ENCODE measurements at places on chromosomes 12 and 14.

GRCh38 chr12:12408265-12408690 is 51.4 kb downstream of the BORCS5 start:
- no peak for DNase-seq

- DNase-seq, result no peak
These were observed 78.0 kb downstream of the DBX2 start for GRCh38 chr12:44972746-44973421.

GRCh38 chr12:12645485-12645884 is 33.8 kb downstream of the CREBL2 start:
- peak; percentile 1 for DNase-seq

DNA sequence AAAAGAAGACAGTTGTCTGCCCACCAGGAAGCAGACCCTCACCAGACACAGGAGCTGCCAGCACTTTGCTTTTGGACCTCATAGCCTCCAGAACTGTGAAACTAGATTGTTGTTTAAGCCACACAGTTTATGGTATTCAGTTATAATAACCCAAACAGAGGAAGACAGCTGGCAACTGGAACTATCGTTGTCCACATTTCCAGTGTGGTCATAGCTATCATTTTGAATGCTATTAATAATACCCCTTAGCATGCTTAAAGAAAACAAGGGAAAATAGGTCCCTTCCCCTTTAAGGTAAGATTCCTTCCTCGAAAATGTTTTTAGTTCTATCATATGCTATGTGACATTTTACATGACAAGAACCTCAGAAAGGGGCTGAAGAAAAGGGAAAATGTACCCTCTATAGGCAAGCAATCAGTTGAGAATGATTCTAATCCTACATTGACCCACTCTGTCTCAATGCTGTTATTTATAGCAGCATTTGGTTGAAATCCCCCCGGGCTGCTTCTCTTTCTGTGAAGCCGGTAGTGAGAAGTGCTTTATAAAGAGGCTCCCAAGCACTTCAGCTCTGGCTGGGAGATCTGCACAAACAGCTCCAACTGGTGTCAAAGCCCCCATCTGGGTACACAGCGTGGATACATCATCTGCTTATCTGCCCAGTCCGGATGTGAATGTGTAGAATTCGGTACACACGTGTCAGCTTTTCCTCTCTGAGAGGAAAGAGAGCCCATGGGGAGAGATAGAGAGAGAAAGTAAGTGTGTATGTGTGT is 221.2 kb upstream of the FLRT2 start:
- DNase-seq, result no peak

DNA sequence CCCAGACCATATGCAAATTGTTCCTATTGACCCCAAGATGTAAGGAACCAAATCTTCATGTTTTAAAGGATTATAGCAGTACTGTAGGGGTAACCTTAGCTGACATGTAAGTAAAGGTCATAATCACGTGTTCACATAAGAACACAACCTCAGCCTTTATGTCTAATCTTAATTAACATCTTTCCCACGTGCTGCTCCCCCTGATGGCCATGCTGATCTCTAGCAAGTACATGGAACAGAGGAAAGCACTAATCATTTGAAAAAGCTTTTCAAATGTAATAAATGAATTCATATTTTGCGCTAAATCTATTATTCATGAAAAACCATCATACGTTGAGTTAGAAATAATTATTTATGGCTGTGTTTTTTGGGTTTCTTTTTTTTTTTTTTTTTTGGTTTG is 30.5 kb upstream of the ITPR2 start:
- no peak for DNase-seq

DNA sequence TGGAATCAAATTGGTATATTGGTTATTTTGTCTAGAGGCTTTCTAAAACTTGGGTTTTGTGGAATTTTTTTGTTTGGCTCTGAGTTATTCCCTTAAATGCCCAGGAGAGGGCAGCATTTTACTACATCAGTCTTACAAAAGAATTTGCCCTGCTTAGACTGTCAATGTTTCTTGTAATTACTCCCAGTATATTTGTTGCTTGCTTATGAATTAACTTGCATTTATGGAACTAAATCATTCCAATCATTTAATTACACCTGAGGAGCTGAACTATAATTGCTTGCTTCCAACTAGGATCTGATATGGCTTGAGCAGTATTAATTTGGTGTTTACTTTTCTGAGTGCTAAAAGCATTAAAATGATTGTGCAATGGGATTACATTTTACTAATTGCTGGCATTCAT is 48.7 kb downstream of the MIPOL1 start:
- no peak for DNase-seq

GRCh38 chr14:101078170-101078891 is 174.8 kb upstream of the RTL1 start:
- DNase-seq, result no peak

GRCh38 chr12:85393606-85394005 is 113.6 kb downstream of the ALX1 start:
- DNase-seq, result no peak

- no peak for DNase-seq
These were observed 211.0 kb upstream of the FAR2 start for GRCh38 chr12:28938056-28938455.

- DNase-seq, result no peak
These were observed 49.5 kb upstream of the POC1B start for GRCh38 chr12:89575374-89575773.

DNA sequence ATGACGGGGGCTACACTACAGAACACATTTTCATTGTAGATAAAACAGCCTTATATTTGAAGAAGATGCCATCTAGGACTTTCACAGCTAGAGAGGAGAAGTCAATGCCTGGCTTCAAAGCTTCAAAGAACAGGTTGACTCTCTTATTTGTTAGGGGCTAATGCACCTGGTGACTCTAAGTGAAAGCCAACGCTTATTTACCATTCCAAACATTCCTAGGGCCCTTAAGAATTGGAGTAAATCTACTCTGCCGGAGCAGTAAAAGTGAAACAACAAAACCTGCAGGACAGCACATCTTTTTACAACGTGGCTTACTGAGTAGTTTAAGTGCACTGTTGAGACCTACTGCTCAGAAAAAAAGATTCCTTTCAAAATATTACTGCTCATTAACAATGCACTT is 487.2 kb upstream of the SOX5 start:
- DNase-seq, result no peak

DNA sequence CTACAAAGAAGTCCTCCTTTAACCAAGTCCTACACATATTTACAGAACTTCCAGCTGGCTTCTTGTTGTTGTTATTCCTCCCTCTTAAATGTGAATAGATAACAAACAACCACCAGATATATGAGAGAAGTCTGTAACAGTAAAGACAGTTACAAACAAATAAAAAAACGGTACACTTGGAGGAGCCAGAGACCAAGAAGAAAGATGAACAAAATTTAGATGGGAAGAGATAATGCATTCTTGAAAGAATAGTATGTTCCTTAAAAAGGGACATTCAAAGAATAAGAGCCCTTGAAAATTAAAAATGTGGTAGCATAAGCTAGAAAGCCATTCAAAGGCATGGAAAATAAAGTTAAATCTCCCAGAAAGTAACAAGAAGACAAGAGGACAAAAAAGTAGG is 25.9 kb downstream of the SLCO1A2 start:
- no peak for DNase-seq

- DNase-seq, result no peak
These were observed 18.1 kb upstream of the DUSP6 start for GRCh38 chr12:89370421-89370831.

GRCh38 chr14:83017296-83017695 is 1483.6 kb upstream of the SEL1L start:
- DNase-seq, result no peak

DNA sequence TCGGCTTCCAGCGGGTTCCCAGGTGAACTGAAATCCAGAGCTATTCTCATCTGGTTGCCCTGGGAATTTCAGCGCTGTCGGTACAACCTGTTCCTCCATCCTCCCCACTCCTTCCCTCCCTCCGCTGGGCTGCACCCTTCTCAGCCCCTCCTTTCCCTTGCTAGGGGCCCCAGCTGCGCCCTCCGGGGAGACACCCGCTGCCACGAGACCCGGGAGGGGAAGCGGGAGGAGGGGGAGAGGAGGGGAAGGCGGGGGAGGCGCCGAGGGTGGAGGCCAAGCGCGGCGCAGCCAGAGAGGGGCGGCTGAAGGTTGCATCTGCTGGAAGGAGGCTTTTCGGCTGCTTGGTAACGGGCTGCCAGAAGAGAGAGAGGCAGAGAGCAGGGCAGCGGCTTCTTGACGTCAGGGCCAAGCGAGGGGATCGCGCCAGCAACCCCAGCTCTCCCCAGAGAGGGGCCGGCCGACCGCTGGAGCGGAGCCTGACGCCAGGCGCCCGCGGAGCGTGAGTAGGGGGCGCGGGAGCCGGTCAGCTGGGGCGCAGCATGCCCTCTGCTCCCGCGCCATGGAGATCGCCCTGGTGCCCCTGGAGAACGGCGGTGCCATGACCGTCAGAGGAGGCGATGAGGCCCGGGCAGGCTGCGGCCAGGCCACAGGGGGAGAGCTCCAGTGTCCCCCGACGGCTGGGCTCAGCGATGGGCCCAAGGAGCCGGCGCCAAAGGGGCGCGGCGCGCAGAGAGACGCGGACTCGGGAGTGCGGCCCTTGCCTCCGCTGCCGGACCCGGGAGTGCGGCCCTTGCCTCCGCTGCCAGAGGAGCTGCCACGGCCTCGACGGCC is at the start of gene KCNA5:
Gene KCNA5 (plus strand): TSS at position 291 of the 831 bp plus-strand sequence. CDS start 269 bp downstream, at position 560.
- no peak for DNase-seq

- DNase-seq, result no peak
These were observed 34.6 kb downstream of the ADGRD1 start for GRCh38 chr12:130988261-130988660.

DNA sequence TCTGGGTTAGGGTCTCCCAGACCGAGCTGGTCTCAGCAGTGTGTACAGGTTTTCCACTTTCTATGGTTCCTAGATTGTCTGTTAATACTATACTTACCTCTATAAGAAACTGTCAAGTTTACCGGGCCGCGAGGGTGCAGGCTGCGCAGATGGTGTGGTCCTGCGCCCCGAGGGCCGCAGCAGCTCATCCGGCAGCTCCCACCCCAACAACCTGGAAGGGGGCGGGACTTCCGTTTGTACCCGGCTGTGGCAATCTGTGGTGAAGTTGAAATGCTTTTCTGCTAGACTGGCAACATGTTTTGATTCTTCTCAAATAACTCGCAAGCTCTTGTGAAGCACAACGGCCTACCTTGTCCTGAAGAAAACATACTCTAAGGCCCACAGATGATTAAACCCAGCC is at the start of gene CLEC9A:
Gene CLEC9A (plus strand): TSS at position 237 of the 400 bp plus-strand sequence. CDS start 22,006 bp downstream, outside the sequence.
- no peak for DNase-seq

GRCh38 chr14:105343194-105343593 is 28.6 kb downstream of the PACS2 start:
- no peak for DNase-seq

DNA sequence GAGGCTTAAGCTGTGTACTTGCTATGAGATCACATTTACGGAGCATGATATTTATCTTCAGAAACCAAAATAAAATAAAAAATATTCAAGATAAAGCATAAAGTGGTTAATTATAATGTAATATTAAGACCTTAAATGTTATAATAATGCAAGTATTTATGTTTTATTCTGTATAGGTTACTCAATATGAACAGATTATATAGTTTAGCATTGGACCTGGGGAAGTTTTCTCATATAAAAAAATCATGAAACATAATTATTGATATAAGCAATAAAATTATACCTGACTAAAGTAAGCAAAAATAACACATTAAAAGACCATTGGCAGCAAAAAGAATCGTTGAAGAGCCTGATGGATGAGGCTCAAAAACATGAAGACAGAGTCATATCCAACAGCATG is 516.2 kb downstream of the SLC16A7 start:
- no peak for DNase-seq

GRCh38 chr14:49880267-49881064 is 12.4 kb upstream of the ARF6 start:
- DNase-seq, result no peak

DNA sequence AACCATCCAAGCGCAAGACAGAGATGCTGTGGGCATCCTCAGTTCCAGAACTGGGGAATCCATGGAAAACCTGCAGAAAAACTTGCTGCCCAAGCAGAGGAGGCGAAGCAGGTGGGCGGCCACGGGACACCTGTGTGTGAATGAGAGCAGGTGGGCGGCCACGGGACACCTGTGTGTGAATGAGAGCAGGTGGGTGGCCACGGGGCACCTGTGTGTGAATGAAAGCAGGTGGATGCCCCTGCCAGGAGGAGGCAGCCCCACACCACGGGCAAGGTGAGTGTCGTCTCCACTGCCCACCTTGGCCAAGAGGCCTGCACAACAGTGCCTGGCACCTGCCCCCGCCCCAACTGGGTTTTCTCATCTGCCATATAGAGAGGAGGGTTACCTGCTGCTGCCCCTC is 59.2 kb downstream of the GSC start:
- DNase-seq, result no peak

GRCh38 chr12:104454997-104455396 is 1.8 kb upstream of the CHST11 start:
- no peak for DNase-seq

DNA sequence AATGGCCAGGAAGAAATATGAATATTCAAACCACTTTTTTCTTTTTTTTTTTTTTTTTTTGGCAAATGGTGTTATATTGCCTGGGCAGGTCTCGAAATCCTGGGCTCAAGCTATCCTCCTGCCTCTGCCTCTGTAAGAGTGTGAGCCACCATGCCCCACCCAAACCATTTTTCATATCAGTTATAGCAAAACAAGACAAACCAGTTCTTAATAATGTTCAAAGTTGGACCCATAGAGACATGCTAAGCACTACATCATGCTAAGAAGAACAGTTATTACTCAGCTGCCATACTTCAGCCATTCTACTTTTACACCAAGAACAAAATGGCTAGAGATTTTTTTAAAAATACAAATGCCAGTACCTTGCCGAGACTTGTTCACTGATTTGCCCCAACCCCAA is 25.5 kb downstream of the EIF2S1 start:
- no peak for DNase-seq

DNA sequence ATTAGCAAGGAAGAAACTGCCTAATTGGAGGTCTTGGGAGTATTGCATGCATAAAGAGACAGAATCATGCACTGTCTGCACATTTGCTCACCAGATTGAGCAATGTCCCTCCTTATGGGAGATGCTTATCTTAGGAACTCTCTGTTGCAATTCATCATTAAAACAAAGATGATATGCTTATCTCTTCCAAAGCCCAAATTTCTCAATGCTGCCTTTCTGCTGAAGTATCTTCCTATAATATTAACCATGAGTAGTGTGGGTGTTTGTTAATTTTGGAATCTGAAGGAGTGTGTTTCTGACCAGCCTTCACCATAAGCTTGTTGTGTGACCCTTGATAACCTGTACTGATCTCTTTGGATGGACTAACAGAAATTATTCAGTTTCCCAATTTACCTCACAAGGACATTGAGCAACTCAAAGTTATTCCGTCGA is 1257.6 kb upstream of the FLRT2 start:
- no peak for DNase-seq

DNA sequence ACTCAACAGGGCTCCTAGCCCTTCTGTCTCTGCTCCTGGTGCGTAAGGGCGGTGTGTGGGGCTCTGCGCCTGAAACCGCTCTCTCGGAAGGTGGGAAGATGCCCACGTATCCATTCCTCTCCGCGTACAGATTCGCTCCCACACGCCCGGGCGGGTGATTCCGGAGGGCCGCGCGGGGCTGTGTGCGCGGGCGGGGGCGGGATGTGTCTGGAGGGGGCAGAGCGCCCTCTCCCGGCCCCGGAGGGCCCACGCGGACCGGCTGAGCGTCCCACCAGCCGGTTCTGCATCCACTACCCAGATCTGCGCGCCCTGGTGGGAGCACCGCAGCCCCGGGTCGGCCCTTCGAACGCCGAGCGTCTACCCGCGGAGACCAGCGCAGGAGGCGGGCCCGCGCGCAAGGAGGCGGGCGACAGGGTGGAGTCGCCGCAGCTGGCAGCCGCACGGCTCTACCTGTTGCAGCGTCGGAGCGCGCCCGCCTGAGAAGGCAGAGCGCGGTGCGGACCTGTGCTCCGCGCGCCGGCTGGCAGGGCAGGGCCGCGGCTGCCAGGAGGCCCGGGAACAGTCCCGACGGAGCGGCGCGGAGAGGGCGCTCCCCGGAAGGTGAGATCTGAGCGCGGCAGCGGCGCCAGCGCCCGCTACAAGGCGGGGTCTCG is 1.4 kb upstream of the KCNK13 start:
- no peak for DNase-seq

Measured in effector CD8-positive, alpha-beta T cell (primary cell).